ENCODE measurements at places on chromosomes 4 and X.

GRCh38 chr4:26987191-26987590 is 126.5 kb downstream of the STIM2 start:
- DNase-seq = no peak

GRCh38 chrX:17829566-17829965 is 31.5 kb downstream of the RAI2 start:
- DNase-seq = no peak

DNA sequence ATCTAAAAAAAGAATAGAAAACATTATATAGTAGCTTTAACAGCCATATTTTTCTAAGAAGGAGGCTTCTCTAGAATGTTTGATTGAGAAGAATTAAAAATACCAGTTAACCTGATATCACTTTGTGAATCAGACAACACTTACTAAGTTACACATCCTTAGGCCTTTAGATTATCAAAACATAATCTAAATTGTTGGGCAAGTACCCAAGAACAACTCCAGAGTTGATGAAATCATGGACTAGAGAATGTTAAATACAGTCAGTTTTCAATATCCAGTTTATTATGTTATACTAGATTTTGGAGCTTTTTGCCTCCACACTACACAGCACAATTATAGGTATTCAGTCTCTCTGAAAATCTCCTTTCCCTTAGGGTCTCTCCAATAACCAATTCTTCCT is 39.6 kb downstream of the ARL13A start:
- no peak for DNase-seq

DNA sequence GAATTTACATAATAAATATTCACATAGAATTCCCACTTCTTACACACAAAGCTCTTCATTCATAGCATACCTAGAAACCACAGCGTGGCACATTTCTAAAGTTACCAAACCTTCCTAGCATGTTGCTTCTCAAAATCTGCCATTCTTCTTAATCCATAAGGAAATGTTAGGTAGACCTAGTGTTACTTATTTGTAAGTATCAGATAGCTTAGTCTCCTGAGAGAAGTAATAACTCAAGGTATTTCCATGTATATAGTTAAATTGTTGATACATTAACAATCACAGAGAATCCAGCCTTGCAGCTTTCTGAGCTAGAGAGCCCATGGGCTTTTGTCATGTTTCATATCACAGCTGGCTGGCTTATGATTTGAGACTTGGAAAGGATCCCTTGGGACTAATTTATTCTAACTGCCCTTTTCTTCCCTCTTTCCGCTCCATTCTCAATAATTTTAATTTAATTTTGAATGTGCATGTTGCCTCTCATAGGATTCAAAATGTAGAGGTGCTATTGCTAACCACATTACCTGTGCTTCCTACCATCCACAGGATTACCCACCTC is 17.6 kb downstream of the SH3RF1 start:
- no peak for DNase-seq

GRCh38 chrX:131565909-131566308 is 22.0 kb downstream of the OR13H1 start:
- no peak for DNase-seq

- DNase-seq = no peak
Observed at GRCh38 chr4:39494354-39494753, 32.9 kb downstream of the UGDH start.

DNA sequence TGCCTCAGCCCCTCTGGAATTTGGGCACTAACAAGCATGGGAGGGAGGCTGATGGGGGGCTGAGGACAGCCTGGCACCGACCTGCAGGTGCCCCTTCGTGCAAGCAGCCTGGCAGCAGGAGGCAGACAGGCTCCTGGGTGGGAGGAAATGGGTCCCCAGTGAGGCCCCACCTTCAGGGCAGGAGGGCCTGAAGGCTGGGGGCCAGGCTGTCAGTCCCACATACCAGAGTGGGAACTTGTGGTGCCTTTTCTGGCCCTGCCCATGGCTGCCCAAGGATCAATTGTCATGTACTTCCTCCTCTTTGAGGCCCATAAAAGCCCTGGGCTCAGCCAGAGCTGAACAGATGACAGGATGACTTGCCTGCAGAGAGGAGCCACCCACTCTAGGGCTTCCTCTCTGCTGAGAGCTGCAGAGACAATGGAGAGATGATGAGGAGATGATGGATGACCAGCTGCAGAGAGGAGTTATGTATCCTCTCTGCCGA is 141.0 kb downstream of the PDHA2 start:
- no peak for DNase-seq

DNA sequence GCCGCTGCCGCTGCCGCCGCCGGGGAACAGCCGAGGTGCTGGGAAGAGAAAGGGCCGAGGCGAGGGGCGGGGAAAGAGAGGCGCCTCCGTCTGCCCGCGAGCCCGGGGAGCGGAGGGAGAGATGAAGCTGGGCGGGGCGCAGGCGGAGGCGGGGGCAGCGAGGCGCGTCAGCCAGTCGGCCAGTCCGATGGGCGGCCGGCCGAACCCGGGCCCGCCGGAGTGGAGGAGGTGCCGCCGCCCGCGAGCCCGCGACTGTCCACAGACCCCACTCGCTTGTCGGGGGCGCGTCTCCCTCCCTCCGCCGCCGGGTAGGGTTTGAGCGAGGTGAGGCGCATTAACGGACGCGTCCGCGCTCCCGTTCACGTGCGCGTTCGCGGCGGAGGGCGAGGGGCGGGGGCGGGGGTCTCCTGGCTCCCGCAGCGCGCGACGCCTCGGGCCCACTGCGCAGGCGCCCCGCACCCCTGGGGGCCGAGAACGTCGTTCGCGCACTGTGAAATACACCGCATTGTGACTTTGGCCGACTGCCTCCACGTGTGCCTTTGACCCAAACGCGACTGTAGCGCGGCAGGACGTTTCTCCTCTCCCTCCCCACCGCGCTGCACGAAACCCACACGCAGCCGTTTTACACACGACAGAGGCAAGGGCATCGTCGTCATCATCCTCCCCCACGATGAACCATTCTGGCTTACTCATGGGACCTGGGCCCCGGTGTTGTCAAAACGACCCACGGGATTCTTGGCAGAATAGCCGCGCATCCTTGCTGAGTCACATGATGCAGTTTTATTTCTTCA is at the start of gene NUDT11:
Gene NUDT11, minus strand, starts transcription at position 92 of the 791 bp plus-strand sequence. CDS start 148 bp downstream, outside the sequence.
- DNase-seq = no peak

GRCh38 chr4:152626790-152627189 is 53.0 kb downstream of the TMEM154 start:
- DNase-seq = no peak
